Caco-2 (cell line): ENCODE measurements at places on chromosomes 6 and 20. TPM values are rescaled to one million over a fixed set of nuclear protein-coding genes. Genes with fewer than 3 reads are reported as not detected.

ADGRF4 gene
- 10.6 and 11.2 TPM in 2 replicates for total RNA-seq

ABHD16B gene
- total RNA-seq, result 0.27 TPM in 1 of 2 replicates, not detected in the other

TINAG gene
- total RNA-seq, result not detected in 2 replicates

OARD1 gene
- 35.5 and 38.0 TPM in 2 replicates for total RNA-seq

C6orf141 gene
- 2.1 and 2.3 TPM in 2 replicates for total RNA-seq

GRCh38 chr6:118735320-118735719 lies 83.9 kb upstream of the CEP85L start:
- no peak for DNase-seq

DNA sequence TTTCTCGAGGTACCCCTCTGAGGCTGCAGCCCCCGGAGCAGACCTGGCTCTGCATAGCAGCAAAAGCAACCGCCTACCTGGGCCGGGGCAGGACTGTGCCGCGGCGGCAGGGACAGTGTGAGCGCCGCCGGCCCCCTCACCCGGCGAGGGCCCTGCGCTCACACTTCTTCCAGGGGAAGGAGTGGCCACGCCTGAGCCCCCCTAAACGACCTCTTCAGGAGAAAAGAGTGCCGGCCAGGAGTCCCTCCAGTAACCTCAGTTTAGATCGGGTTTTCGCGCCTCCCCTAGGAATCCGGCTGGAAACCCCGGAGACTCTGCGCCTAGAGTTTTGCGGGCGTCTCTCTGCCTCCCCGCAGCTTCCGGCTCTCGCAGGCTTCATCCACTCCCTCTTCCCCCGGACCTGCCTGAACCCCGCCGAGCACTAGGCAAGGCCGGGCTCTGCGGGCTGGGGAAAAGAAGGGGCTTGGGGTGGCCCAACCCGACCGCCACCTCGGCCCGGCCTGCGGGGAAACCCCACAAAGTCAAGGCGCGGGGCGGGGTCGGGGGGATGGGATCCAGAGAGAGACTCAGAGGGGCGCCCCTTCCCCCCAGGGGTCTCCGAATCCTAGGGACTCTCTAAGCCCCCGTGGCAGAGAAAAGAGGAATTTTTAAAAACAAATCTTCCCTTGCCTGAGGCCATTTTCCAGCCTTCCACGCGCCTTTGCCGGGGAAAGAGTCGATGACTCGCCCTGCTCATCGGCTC lies 558 bp downstream of the LINC00237 start:
- DNase-seq, result no peak

DNA sequence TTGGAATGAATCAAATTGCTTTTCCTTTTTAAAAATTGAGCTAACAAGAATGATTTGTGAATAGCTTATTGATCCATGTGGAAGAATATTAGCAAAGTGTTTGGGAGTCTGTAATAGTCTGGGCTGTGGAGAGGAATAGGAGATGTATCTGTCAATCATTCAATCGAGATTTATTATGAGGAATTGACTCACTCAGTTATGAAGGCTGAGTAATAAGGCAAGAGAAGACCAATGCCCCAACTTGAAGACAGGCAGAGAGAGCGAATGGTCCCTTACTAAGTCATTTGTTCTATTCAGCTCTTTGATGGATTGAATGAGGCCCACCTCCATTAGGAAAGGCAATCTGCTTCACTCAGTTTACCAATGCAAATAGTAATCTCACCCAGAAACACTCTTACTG lies 403.0 kb downstream of the CD83 start:
- DNase-seq, result no peak

- no peak for DNase-seq
Observed at GRCh38 chr6:7668936-7669335, 57.0 kb upstream of the BMP6 start.

GRCh38 chr20:58650181-58650775 lies 805 bp upstream of the STX16 start:
- DNase-seq, result no peak

DNA sequence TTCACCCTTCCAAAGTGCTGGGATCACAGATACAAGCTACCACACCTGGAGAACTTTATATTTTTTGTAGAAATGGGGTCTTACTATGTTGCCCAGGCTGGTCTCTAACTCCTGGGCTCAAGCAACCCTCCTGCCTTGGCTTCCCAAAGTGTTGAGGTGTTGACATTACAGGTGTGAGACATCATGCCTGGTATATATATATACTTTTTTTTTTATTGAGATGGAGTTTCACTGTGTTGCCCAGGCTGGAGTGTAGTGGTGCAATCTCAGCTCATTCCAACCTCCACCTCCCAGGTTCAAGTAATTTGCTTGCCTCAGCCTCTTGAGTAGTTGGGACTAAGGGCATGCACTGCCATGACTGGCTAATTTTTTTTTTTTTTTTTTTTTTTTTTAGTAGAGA lies 5.4 kb downstream of the FKBP5 start:
- DNase-seq, result no peak

GRCh38 chr6:51118792-51119191 lies 300.1 kb downstream of the TFAP2B start:
- no peak for DNase-seq

DNA sequence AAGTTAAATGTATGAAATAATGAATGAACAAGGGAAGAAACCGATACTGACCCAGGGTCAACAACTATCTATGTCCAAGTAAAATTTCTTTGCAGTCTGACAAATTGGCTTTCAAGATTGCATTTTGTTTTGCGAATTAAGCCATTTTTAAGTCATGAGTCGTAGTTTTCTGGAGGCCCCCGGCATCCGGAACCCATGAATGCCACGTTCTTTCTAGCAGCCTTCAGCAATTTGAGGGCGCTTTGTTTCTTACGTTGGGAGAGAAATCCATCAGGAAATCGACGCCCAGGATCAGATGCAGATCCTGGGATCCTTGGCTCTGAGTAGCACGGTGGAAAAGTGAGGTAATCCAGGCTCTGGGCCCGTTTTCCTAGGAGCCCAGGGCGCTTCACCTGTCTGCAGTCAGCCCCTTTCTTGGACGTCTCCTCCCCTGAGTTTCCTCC lies 309 bp upstream of the ABRACL start:
- DNase-seq, result no peak

GRCh38 chr6:5946701-5947100 lies 60.0 kb downstream of the NRN1 start:
- no peak for DNase-seq

- no peak for DNase-seq
Observed at GRCh38 chr6:136742125-136742524, 50.2 kb downstream of the MAP3K5 start.

DNA sequence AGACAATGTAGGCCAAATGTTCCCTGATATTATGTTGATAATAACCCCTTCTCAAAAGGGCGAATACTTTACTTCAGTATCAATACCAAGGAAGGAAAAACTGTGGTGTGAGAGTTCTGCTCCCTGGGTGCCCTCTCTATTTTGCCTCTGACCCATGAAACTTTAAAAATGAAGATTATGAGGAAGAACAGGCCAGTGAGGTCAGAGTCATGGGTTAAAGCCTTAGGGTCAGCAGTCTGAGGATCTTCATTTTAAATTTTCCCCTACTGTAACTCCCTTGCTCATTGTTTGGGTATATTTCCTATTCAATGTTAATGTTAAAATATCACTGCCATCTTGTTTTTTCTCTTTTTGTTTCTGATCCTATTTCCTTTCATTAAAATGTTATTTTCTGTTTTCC lies 47.9 kb downstream of the PRKN start:
- no peak for DNase-seq

- no peak for DNase-seq
Observed at GRCh38 chr20:38146628-38147027, 18.4 kb downstream of the TGM2 start.

GRCh38 chr6:105608711-105609374 lies 206.0 kb upstream of the PREP start:
- peak; percentile 40 for DNase-seq
